ENCODE measurements at places on chromosomes 5 and 9.

DNA sequence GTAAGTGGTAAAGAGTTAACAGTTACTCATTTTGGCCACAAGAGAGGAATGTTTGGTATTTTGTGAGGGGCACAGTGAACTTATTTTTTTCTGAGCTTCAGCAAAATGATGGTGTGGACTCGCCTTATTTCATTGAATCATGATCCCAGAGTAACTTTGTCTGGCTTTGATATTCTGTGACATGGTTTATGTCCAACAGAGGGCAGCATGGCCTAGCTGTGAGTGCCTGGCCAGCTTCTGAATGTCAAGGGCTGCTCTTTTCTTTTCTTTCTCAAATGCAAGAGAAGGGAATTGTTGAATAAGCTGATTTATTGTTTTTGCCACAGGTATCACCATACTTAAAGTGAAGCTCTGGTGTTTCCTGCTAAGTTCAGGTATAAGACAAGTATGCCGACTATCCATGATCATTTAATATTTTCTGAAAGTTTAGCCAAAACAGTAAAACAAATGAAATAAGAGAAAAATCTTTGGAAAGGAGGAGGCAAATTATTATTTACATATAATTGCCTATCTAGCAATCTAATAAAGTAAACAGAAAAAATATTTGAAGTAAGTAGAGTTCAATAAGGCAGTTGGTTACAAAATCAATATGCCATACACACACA, 31.7 kb downstream of the MRPL22 start:
- DNase-seq = no peak

DNA sequence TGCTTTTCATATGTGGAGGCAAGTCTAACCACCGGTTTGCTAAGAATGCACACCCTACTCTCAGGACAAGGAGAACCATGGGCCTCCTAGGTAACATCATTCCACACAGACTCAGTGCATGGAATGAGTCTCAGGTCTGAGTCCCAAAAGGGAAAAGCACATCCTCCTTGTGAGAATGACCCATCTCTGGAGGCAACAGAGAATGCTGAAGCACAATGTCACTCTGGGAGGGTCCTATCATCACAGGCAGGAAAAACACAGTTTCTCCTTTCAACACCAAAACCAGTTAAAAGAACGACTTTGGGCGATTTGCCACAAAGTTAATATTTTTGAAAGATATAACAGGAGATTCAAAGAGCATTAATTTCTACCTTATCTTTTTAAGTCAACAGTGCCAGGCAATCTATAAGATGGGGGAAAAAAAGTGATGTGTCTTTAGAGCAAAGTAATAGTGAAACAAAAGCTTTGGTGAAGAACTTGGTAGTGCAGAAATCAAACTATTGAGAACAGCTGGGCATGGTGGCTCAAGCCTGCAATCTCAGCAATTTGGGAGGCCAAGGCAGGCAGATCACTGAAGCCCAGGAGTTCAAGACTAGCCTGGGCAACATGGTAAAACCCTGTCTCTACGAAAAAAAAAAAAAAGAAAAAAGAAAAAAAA, 97.3 kb downstream of the OXCT1 start:
- no peak for DNase-seq

DNA sequence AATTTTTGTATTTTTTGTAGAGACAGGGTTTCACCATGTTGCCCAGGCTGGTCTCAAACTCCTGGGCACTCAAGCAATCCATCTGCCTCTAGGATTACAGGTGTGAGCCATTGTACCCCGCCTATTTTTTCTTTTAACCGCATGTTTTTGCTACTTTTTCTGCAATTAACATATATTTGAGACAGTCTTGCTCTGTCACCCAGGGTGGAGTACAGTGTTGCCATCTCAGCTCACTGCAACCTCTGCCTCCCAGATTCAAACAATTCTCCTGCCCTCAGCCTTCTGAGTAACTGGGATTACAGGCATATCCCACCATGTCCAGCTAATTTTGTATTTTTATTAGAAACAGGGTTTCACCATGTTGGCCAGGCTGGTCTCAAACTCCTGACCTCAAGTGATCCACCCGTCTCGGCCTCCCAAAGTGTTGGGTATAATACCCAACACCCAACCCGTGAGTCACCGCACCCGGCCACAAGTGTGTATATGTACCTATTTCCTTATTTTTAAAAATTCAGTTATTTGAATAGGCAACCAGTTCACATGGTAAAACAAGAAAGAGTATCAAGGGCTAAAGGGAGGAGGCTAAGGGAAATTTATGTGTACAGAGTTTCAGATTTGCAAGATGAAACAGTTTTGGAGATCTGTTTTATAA, 13.3 kb downstream of the PHAX start:
- no peak for DNase-seq

DNA sequence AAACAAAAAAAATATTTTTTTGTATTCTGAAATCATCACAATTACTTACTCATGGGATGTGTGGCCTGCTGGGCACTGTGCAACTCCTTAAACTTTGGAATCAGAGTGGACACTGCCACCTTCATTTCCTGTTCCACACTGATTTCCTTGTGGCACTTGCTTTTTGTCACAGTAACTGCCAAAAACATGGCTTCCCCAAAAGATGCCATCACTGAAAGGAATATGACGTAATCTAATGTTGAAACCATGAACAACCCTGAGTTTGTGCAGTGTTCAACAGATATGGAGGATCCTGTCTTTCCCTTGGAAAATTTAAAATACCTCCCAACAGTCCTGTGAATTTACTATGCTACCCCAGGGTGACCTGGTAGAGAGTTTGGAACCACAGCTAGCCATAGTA, 12.6 kb upstream of the IL12B start:
- DNase-seq = no peak

DNA sequence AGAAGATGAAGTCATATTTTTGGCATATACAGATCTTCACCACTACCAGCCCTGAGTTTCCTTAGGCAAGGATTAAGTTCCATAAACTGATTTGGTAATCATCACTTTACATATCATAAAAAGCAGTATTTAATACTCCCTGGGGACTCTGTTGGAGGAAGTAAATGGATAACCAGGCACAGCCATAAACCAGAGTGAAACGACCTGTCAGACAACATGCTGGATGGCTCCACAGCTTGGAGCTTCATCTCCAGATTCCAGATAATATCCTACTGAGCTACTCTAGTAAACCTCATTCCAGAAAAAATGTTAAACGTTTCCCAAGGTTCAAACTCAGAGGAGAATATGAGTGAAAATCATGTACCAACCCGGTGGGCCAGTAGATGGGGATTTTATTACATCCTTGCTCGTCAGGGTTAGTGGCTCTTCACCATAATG, 109.2 kb downstream of the BASP1 start:
- no peak for DNase-seq

- DNase-seq = no peak
These were observed 622.1 kb downstream of the PSAT1 start for GRCh38 chr9:78918976-78919375.

GRCh38 chr5:69217151-69217511, 17.6 kb upstream of the CDK7 start:
- DNase-seq = no peak

DNA sequence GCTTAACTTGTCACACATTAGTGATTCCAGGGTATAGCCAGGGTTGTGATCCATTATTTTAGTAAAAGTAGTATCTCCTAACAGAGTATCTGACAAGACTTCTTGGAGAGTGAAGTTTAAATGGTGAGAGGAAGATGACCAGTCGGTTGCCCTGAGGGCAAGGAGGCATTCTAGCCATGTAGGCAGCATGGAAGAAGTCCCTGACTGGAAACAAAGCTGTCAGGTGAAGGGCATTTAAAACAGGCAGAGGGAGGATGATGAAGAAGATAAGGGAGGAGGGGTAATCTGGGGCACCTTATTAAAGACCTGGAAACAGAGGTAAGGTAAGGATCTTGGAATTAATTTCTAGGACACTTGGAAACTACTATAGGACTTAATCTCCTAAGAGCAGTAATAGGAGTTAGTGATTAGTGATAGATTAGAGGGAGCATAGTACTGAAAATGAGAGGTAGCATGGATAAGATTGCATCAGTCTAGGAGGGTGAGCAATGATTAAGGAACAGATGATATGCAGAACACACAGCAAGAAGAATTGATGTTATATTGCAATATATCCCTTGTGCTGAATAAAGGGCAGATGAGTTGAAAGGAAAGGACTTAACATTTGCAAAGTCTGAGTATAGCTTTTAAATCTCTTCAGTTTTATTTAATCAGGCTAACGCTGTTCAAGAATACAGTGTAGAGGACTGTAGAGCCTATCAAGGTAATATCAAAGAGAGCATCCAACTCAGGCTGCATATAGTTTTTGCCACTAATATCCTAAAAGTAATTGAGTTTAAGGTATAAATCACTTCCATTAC, 9.6 kb downstream of the KIF2A start:
- no peak for DNase-seq
